SJSA1 (cell line): ENCODE measurements at places on chromosomes 5 and 9. TPM values are rescaled to one million over a fixed set of nuclear protein-coding genes. Genes with fewer than 3 reads are reported as not detected.

Gene PRSS3
- total RNA-seq: not detected in 2 replicates

DNA sequence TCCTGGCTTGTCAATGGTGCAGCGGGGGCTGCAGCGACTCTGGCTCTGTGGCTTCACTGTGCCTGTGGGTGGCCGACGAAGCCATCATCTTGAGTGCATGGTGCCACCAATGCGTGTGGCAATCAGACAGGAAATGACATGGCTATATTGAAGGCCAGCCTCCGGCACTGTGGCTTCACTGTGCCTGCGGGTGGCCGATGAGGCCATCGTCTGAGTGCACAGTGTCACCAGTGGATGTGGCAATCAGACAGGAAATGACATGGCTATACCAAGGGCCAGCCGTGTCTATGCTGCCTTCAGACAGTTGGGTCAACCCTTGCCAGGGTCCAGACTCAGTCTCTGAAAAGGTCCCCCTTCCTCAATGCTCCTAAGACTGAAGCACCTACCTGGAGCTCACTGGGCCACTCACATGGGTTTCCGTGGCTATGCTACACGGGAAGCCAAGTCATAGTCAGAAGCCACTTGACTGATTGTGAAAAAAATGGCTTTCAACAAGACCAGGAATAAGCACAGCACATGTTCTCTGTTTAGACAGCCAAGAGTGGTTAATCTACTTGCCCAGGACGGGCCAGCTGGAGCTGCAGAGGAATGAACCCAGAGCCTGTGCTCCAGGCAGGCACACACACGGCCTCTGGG lies 67.5 kb upstream of the S1PR3 start:
- H3K4me1 ChIP-seq: peaks cover 28% of the 10 kb centered on the region
- no peaks in the 10 kb centered on the region for H3K36me3 ChIP-seq
- no peaks in the 10 kb centered on the region for H3K27me3 ChIP-seq
- no peak overlapping the region for H3K4me3 ChIP-seq
- H3K27ac ChIP-seq: peak overlapping the region; percentile 81

GRCh38 chr5:173835131-173835530 lies 53.0 kb upstream of the CPEB4 start:
- no peaks in the 10 kb centered on the region for H3K36me3 ChIP-seq
- no peaks in the 10 kb centered on the region for H3K4me1 ChIP-seq
- H3K27ac ChIP-seq: no peak overlapping the region
- no peak overlapping the region for H3K4me3 ChIP-seq

- H3K4me1 ChIP-seq: peaks cover 4% of the 10 kb centered on the region
- DNase-seq: no peak
- no peaks in the 10 kb centered on the region for H3K27me3 ChIP-seq
- H3K27ac ChIP-seq: no peak overlapping the region
Observed at GRCh38 chr5:61438298-61438970, 106.4 kb downstream of the ZSWIM6 start.
